Smooth muscle cell of the umbilical artery (primary cell): ENCODE measurements at places on chromosomes 16 and 17. TPM values are rescaled to one million over a fixed set of nuclear protein-coding genes. Genes with fewer than 3 reads are reported as not detected.

ULK2 gene
- total RNA-seq, result 8.0 and 13.2 TPM in 2 replicates

ADGRG3 gene
- total RNA-seq, result not detected in 2 replicates

PLD6 gene
- total RNA-seq, result 1.8 and 2.8 TPM in 2 replicates

C17orf78 gene
- total RNA-seq, result not detected in 2 replicates

NKD1 gene
- under 0.01 TPM in 2 replicates for total RNA-seq

ABCC3 gene
- total RNA-seq, result 5.6 and 9.1 TPM in 2 replicates
